EL (cell line): ENCODE measurements at places on chromosomes 13 and 19.
A peak's percentile ranks its signal among the peaks of the same experiment; 100 is the strongest.

GRCh38 chr13:101111894-101112293, 304.4 kb downstream of the NALCN start:
- DNase-seq, result no peak

DNA sequence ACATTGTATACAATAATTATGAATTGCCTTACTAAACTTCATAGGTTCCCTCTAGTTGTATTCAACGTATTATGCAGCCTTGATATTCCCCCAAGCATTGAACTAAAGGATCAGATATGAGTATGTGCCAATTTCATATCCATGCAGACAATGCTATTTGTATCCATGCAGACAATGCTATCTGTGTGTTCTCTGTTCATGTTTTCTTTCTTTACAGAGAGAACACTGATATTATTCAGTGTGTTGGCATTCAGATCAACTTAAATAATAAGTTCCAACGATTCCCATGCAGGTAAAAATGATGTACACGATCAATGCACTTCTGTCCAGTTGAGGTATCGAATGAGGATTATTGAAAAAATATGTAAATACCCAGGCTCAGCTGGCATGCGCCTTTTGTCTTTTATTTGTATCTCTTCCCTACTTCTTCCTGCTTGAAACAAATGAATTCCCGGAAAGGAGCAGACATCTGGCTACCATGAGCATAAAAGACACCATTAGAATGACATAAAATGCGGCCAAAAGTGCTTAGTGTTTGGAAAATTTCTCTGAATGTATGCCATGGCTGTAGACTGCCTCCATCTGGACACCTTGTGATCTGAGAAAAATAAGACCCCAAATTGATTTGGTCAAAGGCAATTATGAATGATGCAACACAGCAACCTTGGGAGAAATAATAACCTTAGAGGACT, 731.5 kb downstream of the SLITRK1 start:
- peak; percentile 3 for DNase-seq

- DNase-seq, result no peak
These were observed 20.0 kb upstream of the SPRYD7 start for GRCh38 chr13:49956131-49956530.

DNA sequence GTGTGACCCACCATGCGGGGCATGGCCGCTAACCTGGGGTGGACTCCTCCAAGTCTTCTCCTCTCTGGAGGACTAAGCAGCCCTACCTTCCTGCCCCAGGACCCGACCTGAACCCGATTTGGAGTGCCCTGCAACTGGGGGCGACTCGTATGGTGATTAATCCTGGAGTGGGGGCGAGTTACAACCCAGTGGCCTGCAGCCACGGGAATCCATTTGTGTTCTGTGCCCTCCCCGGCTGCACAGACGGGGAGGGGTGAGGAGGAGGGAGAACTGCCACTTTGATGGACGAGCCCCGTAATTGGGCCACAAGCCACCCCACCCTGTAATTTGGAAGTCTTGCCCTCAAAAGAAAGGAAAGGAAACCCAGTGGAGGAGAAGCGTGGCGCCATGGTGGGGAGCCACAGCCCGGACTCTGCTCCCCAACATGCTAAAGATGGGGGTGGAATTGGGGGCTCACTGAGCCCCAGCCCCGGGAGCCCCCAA, 18.0 kb downstream of the PRR36 start:
- no peak for DNase-seq

GRCh38 chr13:73025217-73026012, 33.4 kb upstream of the KLF5 start:
- peak; percentile 11 for DNase-seq

- DNase-seq, result no peak
These were observed 845.3 kb upstream of the MIR17HG start for GRCh38 chr13:90502153-90502552.

DNA sequence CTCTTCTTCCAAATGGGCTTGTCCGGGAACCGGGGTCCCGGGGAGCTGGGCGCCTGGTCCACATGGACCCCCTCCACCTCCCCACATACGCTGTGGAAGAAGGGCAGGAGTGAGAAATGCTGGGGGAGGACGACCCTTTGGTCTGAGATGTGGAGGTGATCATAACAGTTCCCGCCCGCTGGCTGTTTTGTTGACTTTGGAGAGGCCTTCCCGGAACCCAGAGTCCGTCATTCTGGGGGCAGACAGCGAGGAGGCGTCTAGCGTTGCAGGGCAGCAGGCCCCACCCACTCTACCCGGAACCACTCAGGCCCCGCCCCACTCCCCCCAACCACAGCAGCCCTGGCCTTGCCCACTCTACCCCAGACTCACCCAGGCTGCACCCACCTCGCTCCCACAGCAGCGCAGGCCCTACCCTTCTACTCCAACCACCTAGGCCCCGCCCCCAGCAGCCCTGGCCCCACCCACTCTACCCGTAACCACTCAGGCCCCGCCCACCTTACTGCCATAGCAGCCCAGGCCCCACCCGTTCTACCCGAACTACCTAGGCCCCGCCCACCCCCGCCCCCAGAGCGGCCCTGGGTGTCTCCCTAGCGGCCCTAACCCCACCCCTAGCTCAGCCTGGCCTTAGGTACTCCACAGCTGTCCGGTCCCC, 7.1 kb downstream of the GPR108 start:
- no peak for DNase-seq

GRCh38 chr13:110965038-110965754, 50.3 kb upstream of the ANKRD10 start:
- DNase-seq, result peak; percentile 74

GRCh38 chr19:3528080-3528479, 10.9 kb upstream of the TEKTIP1 start:
- no peak for DNase-seq

GRCh38 chr19:343941-344624, 513 bp downstream of the MIER2 start:
- peak; percentile 27 for DNase-seq

GRCh38 chr13:30119476-30119875, 187.9 kb downstream of the KATNAL1 start:
- DNase-seq, result peak; percentile 94

GRCh38 chr19:29006057-29006735, 206.8 kb downstream of the UQCRFS1 start:
- peak; percentile 76 for DNase-seq

DNA sequence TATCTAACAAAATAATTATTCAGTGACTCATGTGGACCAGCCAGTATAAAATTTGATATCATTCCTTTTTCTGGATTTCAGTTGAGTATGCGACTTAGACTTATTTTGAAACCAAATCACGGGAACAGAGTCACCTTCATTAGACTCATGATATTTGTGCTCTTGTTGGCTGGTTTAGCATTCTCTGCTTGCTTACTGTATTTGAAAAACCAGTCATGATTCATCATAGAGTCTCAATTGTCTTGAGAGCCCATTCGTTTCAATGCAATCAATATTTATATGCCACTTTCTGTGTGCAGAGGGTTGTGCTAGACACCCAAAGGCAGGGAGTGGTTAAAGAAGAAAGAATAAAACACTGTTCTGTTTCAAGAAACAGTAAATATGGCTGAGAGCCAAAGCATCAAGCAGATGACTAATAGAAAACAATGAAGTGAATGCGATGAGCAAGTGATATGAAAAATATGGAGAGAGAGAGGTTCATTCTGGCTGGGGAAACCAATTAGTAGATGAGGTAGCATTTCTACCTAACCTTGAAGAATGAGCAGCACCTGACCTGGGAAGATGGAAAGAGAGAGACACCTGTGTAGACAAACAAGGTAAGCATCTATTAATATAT, 99.6 kb upstream of the MBNL2 start:
- DNase-seq, result peak; percentile 70

DNA sequence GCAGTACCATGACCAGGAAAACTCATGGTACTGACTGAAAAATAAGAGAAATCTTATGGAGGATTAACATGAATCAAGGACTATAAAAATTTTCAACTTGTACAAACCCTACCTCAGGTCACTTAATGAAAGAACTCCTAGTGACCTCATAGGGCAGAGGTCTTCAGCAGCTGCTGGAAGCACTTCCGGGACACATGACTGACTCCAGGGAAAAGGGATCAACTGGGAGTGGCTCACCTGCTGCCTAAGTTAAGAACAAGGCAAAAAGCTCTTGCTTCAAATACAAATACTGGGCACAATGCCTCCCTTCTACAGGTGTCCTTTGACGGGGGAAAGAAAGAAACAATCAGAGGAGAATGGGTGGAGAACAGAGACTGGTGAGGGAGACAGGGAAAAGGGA, 18.6 kb downstream of the DOCK9 start:
- DNase-seq, result no peak

DNA sequence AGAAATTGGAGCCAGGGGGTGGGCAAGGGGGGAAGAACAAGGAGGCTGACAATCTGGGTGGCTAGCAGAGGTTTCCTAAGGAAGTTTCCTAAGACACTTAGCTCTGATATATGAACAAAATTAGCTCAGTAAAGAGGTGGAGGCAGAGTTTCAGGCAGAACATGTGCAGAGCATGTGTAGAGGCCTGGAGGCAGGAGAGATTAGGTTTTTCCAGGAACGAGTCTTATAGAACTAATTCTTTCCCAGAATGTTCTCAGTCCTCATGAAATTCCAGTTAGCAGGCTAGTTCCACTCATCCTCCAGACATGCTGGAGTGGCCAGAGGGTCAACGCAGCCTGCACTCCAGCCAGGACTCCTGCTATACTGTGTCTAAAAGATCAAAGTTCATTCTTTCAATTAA, 184.7 kb downstream of the LACC1 start:
- peak; percentile 3 for DNase-seq

DNA sequence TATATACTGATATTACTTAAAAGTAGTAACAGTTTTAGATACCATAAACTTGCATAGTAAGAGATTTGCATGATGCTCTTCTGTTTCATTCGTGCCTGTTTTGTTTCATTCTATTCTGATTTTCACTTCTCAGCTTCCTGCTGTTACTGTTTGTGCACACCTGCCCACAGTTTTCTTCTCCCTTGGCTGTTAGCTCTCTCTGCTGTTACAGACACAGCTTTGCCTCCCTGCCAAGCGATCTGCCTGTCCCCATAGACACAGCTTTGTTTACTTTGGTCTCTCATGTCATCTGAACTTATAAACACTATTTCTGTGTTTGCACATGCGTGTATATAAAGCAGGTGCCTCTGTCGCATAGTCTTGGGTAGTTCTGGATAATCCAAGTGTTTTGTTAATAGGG, 21.4 kb upstream of the UPF3A start:
- no peak for DNase-seq

DNA sequence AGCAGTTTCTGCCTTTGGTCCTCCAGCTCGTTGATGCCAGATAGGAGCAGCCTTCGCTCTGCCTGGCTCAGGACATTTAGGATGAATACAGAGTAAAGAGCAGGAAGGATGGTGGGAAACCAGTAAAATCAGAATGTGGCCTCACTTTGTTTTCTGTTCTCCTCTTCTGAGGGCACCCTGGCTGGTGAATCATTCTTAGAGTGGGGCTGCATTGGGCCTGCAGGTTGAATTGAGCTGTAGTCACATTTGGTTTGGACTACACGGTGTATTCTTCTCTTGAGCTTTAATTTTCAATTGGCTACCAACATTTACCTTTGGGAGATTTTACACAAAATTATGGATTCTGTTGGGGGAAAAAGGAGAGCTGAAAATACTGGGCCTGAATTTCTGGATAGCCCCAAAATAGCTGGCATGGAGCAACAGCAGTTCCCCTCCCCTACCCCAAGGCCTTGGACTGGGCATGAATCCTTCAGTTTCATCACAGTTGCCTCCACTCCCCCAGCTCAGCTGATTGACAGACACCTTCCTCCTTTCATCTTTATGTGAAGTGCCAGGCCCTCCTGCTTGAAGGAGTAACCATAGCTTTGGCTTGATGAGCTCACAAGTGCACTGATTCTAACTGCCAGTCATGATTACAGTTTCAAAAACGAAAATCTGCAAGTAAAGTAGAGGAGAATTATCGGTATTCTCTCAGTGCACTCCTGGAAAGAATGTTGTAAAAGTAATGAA, 24.3 kb downstream of the ERCC5 start:
- DNase-seq, result no peak

- no peak for DNase-seq
These were observed 10.6 kb downstream of the BCKDHA start for GRCh38 chr19:41408256-41408655.

- no peak for DNase-seq
These were observed 2.2 kb downstream of the UPF3A start for GRCh38 chr13:114283576-114283975.

DNA sequence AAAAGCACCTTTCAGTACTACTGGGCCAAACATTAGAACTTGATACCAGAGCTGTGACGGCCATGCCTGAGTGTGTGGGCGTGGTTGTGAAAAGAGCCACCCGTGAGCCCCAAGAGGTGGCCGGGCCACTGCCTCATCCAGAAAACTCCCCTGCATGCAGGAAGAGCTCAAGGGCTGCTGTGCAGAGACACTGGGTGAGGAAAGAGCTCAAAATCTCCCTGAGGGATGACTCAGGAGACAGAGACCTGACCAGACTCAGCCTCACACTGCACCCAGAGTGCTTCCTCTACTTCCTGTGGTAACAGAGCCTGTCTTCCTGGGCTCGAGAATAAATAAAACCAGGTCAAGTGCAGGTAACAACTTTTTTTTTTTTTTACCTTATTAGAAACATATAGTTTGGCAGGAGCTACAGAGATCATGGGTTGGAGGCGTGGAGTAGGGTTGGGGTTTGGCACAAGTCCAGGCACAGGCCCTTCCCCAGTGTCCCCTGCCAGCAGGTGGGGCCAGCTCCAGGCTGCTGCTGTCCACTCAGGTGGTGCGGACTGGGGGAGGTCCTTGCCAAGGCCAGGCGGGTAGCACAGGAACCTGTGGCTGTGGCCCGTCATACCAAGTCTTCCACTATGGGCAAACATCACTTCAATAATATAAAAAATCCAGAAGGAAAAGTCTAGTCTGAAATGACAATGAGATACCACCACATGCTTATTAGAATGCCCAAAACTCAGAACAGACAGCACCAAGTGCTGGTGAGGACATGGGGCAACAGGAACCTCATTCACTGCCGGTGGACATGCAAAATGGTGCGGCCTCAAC, 25.5 kb downstream of the ELL start:
- peak; percentile 87 for DNase-seq

- no peak for DNase-seq
These were observed 23.8 kb downstream of the ZSWIM9 start for GRCh38 chr19:48194041-48194843.

DNA sequence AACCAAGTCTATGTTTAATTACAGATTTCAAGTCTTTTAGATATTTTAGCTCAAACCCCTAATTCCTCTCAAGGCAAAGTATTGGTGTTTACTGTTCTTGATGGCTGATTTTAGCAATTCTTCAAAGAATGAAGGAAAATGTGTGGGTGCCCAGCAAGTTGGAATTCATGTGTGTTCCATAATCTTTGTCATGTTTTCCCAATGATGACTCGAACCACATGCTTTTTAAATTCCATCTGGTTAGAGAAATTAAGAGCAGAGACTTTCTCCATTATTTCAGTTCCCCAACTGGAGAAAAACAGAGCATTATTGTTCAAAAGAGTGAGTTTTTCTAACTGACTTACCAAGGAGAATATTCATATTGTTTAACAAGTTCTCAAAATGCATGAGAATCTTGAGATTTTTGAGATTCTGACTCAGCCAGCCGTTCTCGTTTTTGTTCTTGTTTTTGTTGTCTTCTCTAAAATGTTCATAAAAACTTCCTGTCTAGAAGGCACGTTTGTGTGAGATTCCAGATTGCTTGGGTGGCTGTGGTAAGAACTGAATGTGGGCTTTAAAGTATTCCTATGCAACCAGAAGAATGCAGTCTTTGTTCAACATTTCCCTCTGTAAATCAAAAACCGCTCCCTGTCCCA, 404.7 kb downstream of the IRS2 start:
- peak; percentile 80 for DNase-seq
